ENCODE measurements at places on chromosomes 2 and 18. TPM values are rescaled to one million over a fixed set of nuclear protein-coding genes. Genes with fewer than 3 reads are reported as not detected.

The MYL1 gene
- total RNA-seq, result not detected

The KCNG2 gene
- not detected for total RNA-seq

The NT5DC4 gene
- total RNA-seq, result not detected

The EVA1A gene
- 39.2 TPM for total RNA-seq

The MEP1B gene
- not detected for total RNA-seq

The TUBA4B gene
- not detected for total RNA-seq

The AQP4 gene
- not detected for total RNA-seq

The IHH gene
- total RNA-seq, result not detected

The SAG gene
- not detected for total RNA-seq

The CACNB4 gene
- total RNA-seq, result 1.2 TPM

The MIB1 gene
- total RNA-seq, result 71.0 TPM

The ANO7 gene
- total RNA-seq, result 0.69 TPM

The KRTCAP3 gene
- total RNA-seq, result not detected

The CFC1 gene
- not detected for total RNA-seq

The TRIP12 gene
- 411 TPM for total RNA-seq

The G6PC2 gene
- total RNA-seq, result not detected

The MERTK gene
- total RNA-seq, result 0.46 TPM

The CDCA7 gene
- total RNA-seq, result 8.8 TPM

The CXCR4 gene
- 0.30 TPM for total RNA-seq

The MAPK4 gene
- not detected for total RNA-seq

The OSBPL1A gene
- 19.3 TPM for total RNA-seq

The MAP2 gene
- 0.59 TPM for total RNA-seq

The KIAA2012 gene
- total RNA-seq, result 0.09 TPM

The SLC40A1 gene
- 20.2 TPM for total RNA-seq

The CD207 gene
- total RNA-seq, result not detected
